ENCODE measurements at places on chromosomes 6 and 20.

- DNase-seq = no peak
Measured at GRCh38 chr6:79894939-79895338, 52.4 kb downstream of the ELOVL4 start.

DNA sequence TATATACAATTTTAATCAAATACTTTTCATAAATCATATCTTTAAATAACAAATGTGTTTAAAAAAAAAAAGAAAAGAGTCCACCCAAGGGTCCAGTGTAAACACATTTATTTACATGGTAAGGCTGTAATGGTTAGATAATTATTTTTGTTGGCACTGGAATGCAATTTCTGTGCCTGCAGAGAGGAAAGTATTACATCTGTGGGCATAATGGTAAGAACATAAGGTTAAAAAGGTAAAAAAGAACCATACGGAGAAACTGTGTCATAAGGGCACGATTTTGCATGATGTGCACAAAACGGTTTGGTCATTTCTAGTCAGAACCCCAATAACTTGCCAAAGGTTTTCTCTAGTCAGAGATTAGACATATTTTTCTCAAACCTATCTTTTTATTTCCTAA is 54.3 kb downstream of the RWDD2A start:
- no peak for DNase-seq

GRCh38 chr6:43826730-43827129 is 56.7 kb downstream of the VEGFA start:
- DNase-seq = no peak

- DNase-seq = no peak
Measured at GRCh38 chr20:8943631-8944030, 125.3 kb upstream of the PLCB4 start.

GRCh38 chr6:169189182-169189581 is 64.5 kb downstream of the THBS2 start:
- DNase-seq = peak; percentile 62

DNA sequence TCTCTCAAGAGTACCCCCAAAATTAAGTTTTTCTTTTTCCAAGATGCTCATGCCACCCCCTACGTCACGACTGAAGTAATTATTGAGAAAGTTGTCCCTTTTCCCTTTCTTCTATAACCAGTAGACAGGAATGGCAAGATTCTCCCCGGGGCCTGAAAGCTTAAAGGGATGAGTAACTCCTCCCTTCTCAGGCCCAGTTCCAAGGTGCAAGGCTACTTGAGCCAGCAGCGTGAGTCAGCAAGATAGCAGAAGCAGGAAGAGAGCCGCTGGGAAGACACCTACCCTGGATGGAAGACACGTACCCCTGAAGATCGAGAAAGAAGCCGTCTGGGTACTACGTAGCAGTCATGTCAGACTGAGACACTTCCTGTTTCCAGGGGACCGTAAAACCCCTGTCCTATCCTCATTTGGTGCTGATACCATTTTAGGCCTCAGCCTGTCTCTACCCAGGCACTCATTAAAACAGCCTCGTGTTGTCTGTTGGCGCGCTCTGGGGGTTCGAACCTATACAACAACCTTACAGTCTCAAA is 241.0 kb downstream of the ADGRG6 start:
- DNase-seq = no peak

DNA sequence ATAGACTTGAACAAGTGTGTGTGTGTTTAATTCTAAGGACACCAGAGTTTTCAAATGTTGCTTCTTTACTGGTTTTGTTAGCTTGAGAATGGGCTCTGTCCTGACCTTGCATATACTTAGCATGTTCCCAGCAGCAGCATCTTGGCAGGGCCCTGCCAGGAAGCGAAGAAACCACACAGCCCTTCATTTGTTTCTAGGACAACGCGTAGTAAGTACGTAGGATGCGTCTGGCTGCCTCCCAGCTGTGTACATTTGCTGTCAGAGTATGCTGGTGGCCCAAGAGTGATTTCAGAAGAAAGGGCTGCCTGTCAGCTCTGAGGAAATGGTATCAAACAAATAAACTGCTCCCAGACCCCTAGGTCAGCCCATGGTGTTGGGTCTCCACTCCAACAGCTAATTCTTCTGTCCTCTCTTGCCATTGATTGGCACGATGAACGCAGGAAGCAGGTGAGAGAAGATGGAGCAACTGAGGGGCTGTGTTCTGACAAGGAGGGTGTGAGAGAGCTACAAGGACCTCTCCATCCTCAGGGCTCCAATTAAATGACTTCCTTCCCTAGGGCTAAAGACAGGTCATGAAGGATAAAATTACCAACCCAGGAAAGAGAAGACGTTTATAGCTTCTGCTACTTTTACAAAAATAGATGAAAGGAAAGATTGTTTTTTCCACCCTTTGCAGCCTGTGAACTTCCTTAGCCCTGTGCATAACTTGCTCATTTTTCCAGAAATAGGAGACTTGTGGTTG is 55.9 kb upstream of the HDDC2 start:
- no peak for DNase-seq

GRCh38 chr6:114108119-114109002 is 137.4 kb upstream of the HDAC2 start:
- no peak for DNase-seq

GRCh38 chr20:35963878-35964277 is 4.5 kb upstream of the CNBD2 start:
- no peak for DNase-seq

Data from NCI-H526 treated with DMSO at 0.1 percent for 48 hours (cell line).